Femur (tissue), 1 donor: ENCODE measurements at places on chromosomes 12 and 14.

DNA sequence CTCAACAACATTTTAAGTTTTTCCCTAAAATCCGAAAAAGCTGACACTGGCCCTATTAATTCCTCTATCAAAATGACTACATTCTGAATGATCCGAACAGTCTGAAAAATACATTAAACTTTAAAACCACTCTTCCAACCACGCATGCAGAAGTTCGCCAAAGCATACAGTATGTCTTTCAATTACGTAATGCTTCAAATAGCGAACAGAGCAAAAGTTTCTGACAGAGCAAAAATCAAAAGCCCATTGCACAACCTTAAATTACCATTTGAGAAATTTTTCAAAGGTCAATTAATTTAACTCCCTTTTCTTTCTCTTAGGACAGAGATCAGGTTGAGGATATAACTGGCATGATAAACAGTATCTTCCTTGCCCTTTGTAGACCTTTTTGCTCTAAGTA is 33.2 kb downstream of the LRIG3 start:
- no peak for DNase-seq

DNA sequence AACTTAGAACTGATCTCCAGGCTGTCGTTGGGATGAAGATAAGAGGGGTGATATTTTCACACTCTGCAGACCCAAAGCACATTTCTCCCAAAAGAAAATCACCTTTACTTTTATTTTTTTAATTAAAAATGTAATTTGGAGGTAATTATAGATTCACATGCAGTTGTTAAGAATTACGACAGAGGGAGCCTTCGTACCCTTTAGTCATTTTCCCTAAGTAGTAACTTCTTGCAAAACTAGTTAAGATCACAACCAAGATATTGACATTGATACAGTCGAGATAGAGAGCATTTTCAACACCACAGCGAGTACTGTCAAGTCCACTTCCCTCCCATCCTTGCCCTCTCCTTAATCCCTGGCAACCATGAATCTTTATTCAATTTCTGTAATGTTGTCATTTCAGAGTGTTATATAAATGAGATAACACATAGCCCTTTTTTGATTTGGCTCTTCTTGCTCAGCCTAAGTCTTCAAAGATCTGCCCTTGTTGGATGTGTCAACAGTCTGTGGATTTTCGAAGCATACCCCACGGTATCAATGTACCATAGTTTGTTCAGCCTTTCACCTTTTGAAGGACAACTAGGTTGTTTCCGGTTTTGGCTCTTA is 39.6 kb downstream of the DNAH10 start:
- no peak for DNase-seq

DNA sequence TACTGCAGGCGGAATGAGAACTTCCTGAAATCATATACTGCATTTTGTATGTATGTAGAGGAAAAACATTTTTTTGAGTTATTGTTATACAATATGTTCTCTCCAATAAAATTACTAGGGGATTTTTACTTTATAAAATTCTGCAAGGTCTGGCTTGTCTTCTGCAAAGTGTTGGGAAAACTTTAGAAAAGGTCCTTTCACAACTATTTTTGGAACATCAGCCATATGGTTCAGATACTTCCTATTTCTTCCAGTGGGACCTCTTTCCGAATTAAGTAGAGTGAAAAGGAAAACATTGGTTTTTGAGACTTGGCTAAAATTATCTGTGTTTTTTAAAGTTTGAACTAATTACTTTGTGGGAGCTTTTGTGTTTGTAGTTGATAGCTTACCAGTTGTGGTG is 52.7 kb downstream of the DAAM1 start:
- DNase-seq, result no peak

- DNase-seq, result no peak
Observed at GRCh38 chr12:128829861-128830504, 6.2 kb upstream of the SLC15A4 start.

DNA sequence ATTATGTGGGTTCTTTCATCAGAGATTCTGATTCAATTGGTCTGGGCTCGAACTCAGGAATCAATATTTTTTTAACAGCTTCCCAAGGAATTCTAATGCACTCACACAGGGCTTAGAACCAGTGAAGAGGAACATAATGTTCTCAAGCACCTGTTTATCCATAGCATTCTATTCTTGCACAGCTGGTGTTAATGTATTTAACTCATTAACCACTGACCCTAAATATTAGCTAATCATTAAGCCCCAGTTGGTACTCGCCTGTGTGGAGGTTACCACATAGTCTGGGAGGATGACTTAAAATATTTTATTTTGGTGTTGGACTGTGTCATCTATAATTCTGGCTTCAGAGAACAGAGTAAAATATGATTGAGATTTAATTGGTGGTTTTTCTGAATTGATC is 45.3 kb downstream of the LRP6 start:
- no peak for DNase-seq

GRCh38 chr12:121095544-121096198 is 37.0 kb upstream of the P2RX7 start:
- DNase-seq, result peak; percentile 82
